ENCODE measurements at places on chromosomes 2 and 18.

- DNase-seq, result peak; percentile 70
Observed at GRCh38 chr18:59268721-59269562, 4.3 kb downstream of the RAX start.

- DNase-seq, result no peak
Observed at GRCh38 chr2:120617055-120617454, 118.6 kb upstream of the GLI2 start.

GRCh38 chr2:232457121-232458011, 1.4 kb downstream of the ALPI start:
- no peak for DNase-seq

DNA sequence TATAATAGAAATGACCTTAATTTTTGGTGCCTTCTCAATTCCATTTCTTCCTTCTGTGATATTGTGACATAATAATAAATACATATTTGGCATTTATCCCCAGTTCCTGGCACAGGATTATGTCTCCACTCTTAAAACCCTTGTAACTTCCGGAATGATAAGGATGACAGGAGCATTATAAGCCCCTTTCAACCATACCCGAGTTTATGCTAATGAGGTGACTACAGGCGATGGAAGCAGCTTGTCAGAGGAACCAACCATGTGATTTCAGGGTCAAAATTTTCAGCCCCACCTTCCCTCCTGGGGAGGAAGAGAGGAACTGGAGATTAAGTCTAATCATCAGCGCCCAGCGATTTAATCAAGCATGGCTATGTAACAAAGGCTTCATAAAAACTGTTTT, 528.5 kb upstream of the CRIM1 start:
- DNase-seq, result no peak

DNA sequence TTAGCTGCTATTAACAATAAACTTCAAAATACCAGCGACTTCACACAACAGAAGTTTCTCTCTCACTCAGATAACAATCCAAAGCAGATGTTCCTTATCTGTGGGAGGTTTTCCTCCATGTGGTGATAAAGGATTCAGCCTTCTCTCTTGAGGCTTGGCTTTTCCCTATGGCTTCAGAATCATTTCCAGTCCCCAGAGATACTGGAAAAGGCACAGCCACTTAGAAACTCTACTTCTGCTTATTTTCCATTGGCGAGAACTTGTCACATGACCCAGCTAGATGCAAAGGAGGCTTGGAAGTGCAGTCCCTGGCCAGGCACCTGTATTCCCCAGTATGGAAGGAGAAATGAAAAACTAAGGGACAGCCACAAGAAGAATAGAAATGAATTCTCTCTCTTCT, 344.8 kb downstream of the MTX2 start:
- DNase-seq, result no peak

DNA sequence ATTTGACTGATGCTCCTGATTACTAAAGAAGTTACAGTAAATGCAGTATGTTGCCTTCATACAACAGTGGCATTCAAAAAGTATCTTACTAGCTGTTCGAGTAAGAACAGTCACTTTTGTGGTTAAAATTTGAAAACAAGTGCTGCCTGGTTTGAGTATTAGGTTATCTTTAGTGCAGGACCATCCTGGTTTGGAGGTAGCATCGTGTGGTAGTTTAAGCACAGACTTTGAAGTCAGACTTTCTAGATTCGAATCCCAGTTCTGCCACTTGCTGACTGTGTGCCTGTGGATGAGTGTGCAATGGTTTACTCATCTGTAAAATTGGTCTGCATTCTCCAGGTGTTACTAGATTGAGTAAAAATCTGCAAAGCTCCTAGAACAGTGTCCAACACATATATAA, 96.8 kb downstream of the SGPP2 start:
- no peak for DNase-seq

GRCh38 chr2:45778720-45779171, 127.3 kb downstream of the PRKCE start:
- DNase-seq, result peak; percentile 54

GRCh38 chr2:50635824-50636223, 396.1 kb downstream of the NRXN1 start:
- DNase-seq, result no peak

GRCh38 chr2:143935482-143935752, 584.5 kb downstream of the ZEB2 start:
- no peak for DNase-seq

DNA sequence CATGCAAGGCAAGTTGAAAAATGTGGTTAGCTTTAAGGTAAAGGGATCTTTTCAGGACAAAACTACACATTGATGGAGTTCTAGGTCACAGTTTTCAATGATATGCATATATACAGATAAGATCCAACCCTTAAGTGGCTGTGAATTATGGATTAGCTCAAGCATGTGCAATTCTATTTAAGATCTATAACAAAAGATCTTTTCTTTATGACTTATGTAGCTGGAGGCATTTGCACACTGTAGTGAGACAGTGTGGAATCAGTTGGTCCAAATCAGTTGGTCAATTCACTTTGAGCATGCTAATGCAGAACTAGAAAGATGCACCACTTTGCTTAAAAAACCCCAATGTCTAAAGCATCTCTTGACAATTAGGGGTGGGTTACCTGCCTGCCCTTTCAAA, 417.1 kb upstream of the ZEB2 start:
- DNase-seq, result no peak

DNA sequence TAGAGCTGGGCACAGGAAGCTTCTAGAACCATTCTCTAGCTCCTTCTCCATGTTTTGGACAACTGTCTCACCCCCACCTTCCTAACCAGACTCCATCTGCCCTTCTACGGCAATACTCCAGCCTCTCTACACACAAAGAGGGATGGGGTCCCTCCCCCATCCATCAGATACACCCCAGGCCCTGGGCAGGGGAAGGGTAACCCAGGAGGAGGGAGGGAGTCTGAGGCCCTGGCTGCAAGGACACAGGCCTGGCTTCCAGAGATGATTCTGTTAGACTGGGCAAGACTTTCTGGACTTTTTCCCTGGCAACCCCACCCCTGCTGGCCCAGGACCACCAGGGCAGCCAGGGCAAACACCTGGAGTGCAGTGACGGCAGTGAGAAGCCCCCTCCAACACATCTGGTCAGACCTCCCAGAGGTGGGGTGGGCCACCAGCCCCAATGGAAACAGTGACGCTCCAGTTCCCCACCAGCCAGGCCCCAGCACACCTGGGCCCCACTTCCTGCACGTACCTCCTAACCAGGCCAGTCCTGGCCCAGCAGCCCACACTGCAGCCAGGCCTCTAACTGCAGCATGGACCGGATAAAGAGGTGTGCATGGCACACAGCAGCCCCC, 6.5 kb downstream of the CYP26B1 start:
- no peak for DNase-seq

- no peak for DNase-seq
Observed at GRCh38 chr2:51722311-51722710, 690.4 kb upstream of the NRXN1 start.

GRCh38 chr2:74071426-74071825, 76.3 kb downstream of the BOLA3 start:
- DNase-seq, result no peak

DNA sequence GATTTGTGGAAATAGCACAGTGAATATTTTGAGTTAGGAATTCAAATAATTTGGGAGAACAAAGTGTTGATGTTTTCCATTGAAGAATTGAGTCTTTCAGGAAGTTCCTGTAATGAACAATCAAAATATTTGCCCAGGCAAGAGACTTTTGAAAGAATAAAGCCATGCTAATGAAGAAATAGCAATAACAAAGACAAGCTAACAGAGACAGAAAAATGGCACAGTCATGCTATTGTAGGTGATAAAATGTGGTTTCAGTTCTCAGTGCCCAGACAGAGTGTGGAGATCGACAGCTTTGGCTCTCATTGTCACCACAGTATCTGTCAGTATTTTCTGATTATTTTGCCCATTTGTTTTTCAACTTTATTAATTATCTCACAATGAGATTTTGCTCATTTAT, 490.8 kb upstream of the PIK3C3 start:
- no peak for DNase-seq

- DNase-seq, result no peak
Observed at GRCh38 chr18:21703241-21703820, 1.2 kb downstream of the ABHD3 start.

GRCh38 chr2:10354399-10354798, 51.7 kb downstream of the HPCAL1 start:
- no peak for DNase-seq

GRCh38 chr2:143296089-143296488, 166.9 kb downstream of the ARHGAP15 start:
- no peak for DNase-seq

GRCh38 chr2:146784602-146785001, 1060.2 kb upstream of the ACVR2A start:
- no peak for DNase-seq

- no peak for DNase-seq
Observed at GRCh38 chr2:78465707-78466106, 559.8 kb upstream of the REG3G start.

- DNase-seq, result no peak
Observed at GRCh38 chr2:105872142-105872728, 127.5 kb downstream of the NCK2 start.

DNA sequence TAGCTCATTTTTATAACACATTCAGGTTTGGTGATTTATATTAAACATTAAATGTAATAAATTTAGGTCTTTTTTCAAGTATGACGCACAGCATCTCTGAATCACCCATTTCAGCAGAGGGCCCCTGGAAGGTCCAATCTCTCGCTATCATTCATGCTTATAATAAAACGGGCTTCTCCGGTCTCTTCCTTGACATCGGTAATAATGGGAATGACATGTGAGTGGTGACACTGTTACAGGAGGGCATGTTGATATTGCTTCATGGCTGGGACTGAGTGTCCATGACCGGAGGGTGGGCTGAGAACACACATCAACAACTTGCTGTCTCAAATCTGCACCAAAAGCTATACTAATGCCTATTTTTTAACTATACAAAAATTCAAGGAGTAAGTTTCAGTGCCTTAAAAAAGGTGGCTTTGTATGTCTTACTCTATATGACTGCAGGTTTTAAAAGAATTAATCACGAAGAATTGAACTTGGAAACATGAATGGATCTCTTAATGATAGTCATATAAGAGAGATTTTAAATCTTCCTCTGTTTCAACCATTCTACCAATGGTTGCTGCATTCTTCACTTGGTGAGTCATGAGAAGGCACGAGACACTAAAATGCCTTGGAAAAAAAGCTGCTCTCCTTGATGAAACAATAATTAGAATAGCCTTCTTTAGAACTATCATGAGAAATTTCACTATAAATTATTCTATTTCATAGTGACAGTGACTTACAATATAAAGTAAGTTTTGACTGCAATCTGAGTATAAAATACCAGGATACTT, 101.9 kb upstream of the NRP2 start:
- no peak for DNase-seq

DNA sequence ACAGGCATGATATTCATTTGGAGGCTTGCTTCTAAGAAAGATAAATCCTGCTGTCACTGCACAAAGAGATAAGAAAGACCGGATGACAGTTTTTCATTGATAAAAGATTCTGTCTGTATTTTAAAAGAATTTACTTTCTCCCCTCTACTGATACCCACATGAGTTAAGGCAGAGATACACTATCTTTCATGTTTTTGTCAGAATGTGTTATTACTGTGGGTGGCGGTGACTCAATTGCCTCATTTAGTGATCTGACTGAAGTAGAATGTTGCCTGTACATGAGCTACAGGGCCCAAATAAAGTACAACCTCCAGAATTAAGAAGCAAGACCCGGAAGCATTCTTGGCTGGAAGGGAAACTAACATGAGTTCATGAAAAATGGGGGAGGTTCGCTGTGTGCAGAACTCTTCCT, 480.0 kb downstream of the SLC4A3 start:
- no peak for DNase-seq

DNA sequence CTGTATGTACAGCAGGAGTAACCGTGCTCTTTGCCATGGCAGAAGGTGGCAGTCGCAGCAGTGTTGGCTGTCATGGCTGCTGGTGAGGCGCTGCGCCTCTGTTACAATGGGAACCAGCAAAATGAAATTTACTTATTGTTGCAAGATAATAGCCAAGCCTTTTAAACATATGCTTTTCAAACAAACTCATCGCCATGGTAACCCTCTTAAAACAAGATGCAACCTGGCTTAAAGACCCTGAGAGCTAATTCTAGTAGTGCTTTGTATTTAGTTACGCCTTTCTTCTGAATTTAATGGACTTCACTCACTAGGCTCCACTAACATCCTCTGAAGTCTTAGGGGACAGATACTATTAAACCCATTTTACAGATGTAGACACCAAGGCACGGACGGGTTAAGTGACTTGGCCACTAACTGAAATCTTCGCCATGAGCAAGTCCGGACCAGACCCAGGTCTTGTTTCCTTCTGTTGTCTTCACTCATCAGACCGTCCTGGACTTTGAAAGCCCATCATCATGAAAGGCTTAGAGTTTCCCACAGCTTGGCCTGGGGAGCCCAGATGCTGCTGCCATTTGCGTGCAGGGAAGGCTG, 111.6 kb upstream of the ODC1 start:
- DNase-seq, result no peak

DNA sequence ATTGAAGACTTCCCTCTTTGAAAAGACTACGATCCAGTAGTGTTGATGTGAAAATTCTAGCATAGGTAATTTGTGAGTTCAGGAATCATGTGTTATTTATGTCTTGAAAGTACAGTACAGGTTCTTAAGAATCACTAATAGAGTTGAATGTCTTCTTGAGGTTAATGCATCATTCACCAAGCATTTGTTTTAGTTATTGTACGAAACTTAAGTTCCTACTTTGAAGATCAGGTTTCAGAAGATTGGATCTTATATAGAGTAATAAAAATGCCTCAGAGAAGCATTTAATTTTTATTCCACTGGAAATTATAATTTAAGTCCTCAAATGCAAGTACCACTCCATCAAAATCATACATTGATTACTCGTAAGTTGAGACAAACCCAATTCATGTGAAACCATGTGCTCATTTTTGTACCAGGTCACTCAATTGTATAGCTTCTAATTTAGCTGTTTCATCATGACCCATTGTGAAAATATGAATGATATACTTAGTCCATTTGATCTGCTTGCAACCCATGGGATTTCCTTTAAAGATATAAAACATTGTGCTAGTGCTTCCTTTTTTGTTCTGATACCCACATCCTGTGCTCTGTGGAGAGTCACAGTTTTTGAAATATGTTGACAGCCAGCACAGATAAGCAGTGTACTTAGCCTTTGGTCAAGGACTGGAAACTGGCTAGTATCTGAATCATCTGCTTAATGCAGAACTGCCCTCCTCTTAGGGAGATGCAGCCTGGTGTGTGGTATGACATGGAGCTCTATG, 22.5 kb upstream of the RAB27B start:
- no peak for DNase-seq

DNA sequence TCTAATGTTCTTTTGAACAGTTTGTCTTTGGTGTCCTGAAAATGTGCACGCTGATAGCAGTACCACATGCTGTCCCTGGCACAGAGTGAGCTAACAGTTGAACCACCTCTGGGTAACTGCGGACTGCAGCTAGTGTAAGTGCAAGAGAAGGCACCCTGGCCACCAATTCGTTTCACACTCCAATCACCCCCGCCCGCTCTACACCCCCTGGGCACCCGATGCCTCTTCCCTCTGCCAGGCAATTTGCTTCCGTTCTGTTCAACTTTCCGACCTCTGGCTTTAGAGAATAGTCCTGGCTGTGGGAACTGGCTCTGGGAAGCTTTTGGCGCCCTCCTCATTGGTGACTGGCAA, 1.4 kb downstream of the DOCK10 start:
- DNase-seq, result no peak

DNA sequence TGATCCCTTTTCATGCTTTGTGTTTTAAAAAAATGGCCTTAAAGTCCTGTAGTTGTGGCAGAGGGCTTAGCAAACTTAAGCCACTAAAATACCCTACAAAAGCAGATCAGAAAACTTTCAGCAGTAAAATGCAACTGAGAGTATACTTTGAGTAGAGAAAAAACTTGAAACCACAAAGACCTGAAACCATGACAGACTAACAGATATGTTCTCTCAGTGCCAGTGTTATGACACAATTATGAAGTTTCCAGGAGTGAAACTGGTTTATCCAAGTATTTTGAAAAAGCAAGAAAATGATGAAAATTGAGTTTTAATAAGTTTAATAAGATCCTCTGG, 74.5 kb downstream of the SPRED2 start:
- DNase-seq, result no peak
